ENCODE measurements at places on chromosomes 1 and 21. TPM values are rescaled to one million over a fixed set of nuclear protein-coding genes. Genes with fewer than 3 reads are reported as not detected.

Gene E2F2
- total RNA-seq: 2.3 TPM

Gene LRRC53
- total RNA-seq: not detected

Gene S100A3
- 7.1 TPM for total RNA-seq

Gene SH2D5
- 0.56 TPM for total RNA-seq

Gene CD101
- total RNA-seq: 0.32 TPM

All from epithelial cell of alveolus of lung (primary cell).